ENCODE measurements at places on chromosomes 6 and 20.

DNA sequence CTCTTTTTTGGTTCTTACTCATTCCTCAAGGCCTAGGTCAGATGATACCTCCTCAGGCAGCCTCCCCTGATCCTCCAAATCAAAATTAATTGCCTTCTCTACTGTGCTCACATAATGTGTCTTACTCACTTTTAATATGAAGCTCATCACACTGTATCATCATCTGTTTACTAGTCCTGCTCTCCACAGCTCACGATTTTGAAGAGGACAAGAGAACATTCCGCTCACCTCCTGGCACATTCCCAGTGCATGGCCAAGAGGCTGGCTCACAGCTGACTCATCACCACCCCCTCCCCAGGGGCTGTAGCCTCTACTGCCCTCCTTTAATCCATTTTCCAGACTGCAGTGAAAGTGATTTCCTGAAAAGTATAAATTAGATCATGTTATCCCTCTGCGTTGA is 133.1 kb downstream of the ALDH8A1 start:
- no peaks in the 10 kb centered on the region for H3K36me3 ChIP-seq
- H3K4me1 ChIP-seq: no peaks in the 10 kb centered on the region
- no peak for DNase-seq
- H3K27me3 ChIP-seq: no peaks in the 10 kb centered on the region

- H3K36me3 ChIP-seq: no peaks in the 10 kb centered on the region
- H3K4me3 ChIP-seq: no peak overlapping the region
- DNase-seq: no peak
- no peaks in the 10 kb centered on the region for H3K4me1 ChIP-seq
- no peak overlapping the region for H3K27ac ChIP-seq
Measured at GRCh38 chr20:17421493-17421892, 109.7 kb downstream of the BFSP1 start.

GRCh38 chr6:144297511-144298100 is 12.5 kb downstream of the UTRN start:
- peaks cover 2% of the 10 kb centered on the region for H3K27me3 ChIP-seq
- H3K4me1 ChIP-seq: peaks cover 11% of the 10 kb centered on the region
- no peak overlapping the region for H3K27ac ChIP-seq
- peaks cover 33% of the 10 kb centered on the region for H3K36me3 ChIP-seq
- no peak for DNase-seq

- peaks cover 9% of the 10 kb centered on the region for H3K4me1 ChIP-seq
- no peak overlapping the region for H3K27ac ChIP-seq
- no peaks in the 10 kb centered on the region for H3K27me3 ChIP-seq
- H3K4me3 ChIP-seq: no peak overlapping the region
- no peak for DNase-seq
- H3K36me3 ChIP-seq: peaks cover under 1% of the 10 kb centered on the region
Measured at GRCh38 chr20:52172392-52173047, 19.1 kb downstream of the ZFP64 start.

DNA sequence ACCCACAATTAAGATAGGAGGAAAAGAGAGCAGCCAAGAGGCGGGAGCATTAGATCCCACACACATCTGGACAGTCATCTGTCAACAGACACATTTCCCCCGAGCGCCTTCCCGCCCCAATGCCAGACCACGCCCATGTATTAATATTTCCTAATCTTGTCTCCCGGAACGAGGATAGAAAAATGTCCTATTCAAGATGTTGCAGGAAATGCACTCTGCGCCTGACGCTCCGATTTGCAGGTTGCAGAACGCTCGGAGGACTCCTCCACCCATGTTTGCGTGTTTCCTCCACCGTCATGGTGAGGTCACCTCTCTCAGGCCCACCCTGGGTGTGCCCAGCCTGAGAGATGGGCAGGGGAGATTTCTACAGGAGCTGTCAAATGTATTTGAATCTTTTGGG is 215.2 kb downstream of the TAF4 start:
- no peak for DNase-seq
- no peak overlapping the region for H3K4me3 ChIP-seq
- no peaks in the 10 kb centered on the region for H3K36me3 ChIP-seq
- H3K4me1 ChIP-seq: no peaks in the 10 kb centered on the region

- DNase-seq: no peak
- H3K27me3 ChIP-seq: peaks cover 21% of the 10 kb centered on the region
- peaks cover 10% of the 10 kb centered on the region for H3K4me1 ChIP-seq
- H3K36me3 ChIP-seq: no peaks in the 10 kb centered on the region
- H3K4me3 ChIP-seq: no peak overlapping the region
Measured at GRCh38 chr6:2982426-2983117, 11.2 kb upstream of the SERPINB6 start.

GRCh38 chr20:53331151-53331973 is 262.3 kb downstream of the ZNF217 start:
- no peaks in the 10 kb centered on the region for H3K27me3 ChIP-seq
- H3K4me1 ChIP-seq: peaks cover 3% of the 10 kb centered on the region
- no peak overlapping the region for H3K27ac ChIP-seq
- H3K4me3 ChIP-seq: no peak overlapping the region
- DNase-seq: no peak

DNA sequence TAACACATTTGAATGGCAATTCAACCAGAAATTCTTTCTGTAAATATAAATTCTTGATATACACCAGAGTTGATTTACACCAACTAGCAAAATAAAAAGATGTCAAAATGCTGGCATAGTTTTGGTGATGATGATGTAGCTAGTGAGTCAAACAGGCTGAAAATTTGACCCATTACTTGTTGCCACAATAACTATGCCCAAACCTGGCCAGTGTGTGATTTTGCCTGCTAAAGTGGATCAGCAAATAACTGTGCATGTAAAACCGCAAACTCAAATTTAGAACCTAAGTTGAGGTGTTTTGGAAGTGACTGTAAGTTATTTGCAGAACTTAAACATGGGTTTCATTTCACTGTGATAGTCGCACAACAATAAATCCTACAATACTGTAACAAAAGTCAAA is 125.9 kb downstream of the KIF6 start:
- H3K27me3 ChIP-seq: peaks cover 8% of the 10 kb centered on the region
- no peaks in the 10 kb centered on the region for H3K36me3 ChIP-seq
- no peak for DNase-seq
- no peak overlapping the region for H3K4me3 ChIP-seq
- no peak overlapping the region for H3K27ac ChIP-seq
- no peaks in the 10 kb centered on the region for H3K4me1 ChIP-seq

Data from activated T-helper 2 cell treated with anti-CD3 and anti-CD28 coated beads, Interferon-gamma antibody, Interleukin-2, Interleukin-4, amounts not matched to agents 10 μg/mL and 5 μg/mL and 100 μg/mL, durations not matched to agents 14 hours and 24 hours and 36 hours (primary cell).